PC-9 (cell line): ENCODE measurements at places on chromosomes 13 and 19.

GRCh38 chr13:27493981-27494380 lies 43.6 kb upstream of the MTIF3 start:
- no peak for DNase-seq
- H3K4me1 ChIP-seq = no peaks in the 10 kb centered on the region
- no peak overlapping the region for H3K27ac ChIP-seq
- no peaks in the 10 kb centered on the region for H3K36me3 ChIP-seq

- H3K36me3 ChIP-seq = no peaks in the 10 kb centered on the region
- DNase-seq = no peak
- peaks cover 12% of the 10 kb centered on the region for H3K4me1 ChIP-seq
Measured at GRCh38 chr13:20567881-20568528, 1.0 kb downstream of the IFT88 start.

GRCh38 chr13:112066624-112067004 lies 335 bp upstream of the SOX1 start:
- H3K27me3 ChIP-seq = peaks cover 43% of the 10 kb centered on the region
- no peak overlapping the region for H3K27ac ChIP-seq
- DNase-seq = no peak
- H3K36me3 ChIP-seq = no peaks in the 10 kb centered on the region
- H3K4me1 ChIP-seq = no peaks in the 10 kb centered on the region
- H3K4me3 ChIP-seq = no peak overlapping the region

DNA sequence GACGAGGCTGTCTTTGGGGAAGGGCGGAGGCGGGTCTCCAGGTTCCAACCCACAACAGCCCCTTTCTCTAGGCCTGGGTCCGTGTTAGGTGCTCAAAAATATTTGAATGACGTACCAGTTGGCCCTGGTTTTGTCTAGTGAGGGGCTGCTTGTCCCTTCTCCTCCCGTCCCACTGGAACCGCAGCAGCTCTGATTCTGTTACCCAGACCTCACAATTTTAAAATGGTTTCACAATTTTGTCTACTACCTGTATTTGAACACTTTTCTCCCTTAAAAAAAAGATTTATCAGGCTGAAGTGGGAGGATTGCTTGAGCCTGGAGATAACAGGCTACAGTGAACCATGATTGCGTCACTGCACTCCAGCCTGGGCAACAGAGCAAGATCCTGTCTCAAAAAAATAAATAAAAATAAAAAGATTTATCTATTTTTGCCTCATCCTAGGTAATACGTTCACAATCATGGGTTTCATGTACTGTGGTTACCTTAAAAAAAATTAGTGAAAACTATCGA lies 1.3 kb upstream of the IRF2BP1 start:
- H3K36me3 ChIP-seq = no peaks in the 10 kb centered on the region
- H3K4me3 ChIP-seq = peak overlapping the region; percentile 75
- no peaks in the 10 kb centered on the region for H3K27me3 ChIP-seq
- DNase-seq = no peak

GRCh38 chr13:86581706-86582105 lies 782.5 kb upstream of the SLITRK6 start:
- no peak overlapping the region for H3K27ac ChIP-seq
- H3K36me3 ChIP-seq = no peaks in the 10 kb centered on the region
- H3K27me3 ChIP-seq = no peaks in the 10 kb centered on the region
- DNase-seq = no peak
- no peaks in the 10 kb centered on the region for H3K4me1 ChIP-seq
- H3K4me3 ChIP-seq = no peak overlapping the region

- H3K27me3 ChIP-seq = peaks cover 76% of the 10 kb centered on the region
- no peaks in the 10 kb centered on the region for H3K4me1 ChIP-seq
- H3K27ac ChIP-seq = no peak overlapping the region
- H3K4me3 ChIP-seq = no peak overlapping the region
- no peak for DNase-seq
Measured at GRCh38 chr19:29546583-29547190, 20.9 kb downstream of the VSTM2B start.

DNA sequence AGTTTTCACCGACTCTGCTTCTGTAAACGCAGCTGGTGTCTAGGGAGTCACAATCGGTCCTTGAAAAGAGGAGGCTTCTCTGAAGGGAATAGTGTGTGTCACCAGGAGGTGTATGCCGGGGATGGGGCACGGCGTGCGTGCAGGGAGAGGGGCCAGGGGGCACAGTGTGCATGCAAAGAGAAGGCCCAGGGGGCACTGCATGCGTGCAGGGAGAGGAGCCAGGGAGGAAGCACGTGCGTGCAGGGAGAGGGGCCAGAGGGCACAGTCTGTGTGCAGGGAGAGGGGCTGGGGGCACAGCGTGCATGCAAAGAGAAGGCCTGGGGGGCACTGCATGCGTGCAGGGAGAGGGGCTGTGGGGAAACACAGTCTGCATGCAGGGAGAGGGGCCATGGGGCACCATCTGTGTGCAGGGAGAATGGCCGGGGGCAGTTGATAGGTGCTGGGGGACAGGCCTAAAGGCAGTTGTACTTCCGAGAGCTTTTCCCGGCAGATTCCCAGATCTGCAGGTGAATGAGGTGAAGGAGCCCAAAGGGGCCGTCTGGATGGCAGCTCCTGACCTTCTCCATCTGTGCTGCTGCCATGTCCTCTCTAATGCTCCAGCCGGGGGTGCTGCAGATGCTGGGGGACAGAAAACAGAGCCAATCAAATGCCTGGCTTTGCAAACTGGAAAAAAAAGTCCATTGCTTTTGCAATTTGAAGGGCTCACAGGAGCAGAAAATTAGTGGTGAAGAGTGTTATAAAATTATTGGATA lies 36.4 kb downstream of the ATP11A start:
- peak overlapping the region; percentile 48 for H3K4me3 ChIP-seq
- peaks cover 70% of the 10 kb centered on the region for H3K4me1 ChIP-seq
- no peak for DNase-seq
- H3K36me3 ChIP-seq = no peaks in the 10 kb centered on the region; the same call in 1 of the 2 replicates

- no peaks in the 10 kb centered on the region for H3K27me3 ChIP-seq
- no peak overlapping the region for H3K27ac ChIP-seq
- H3K36me3 ChIP-seq = no peaks in the 10 kb centered on the region
- no peak overlapping the region for H3K4me3 ChIP-seq
Measured at GRCh38 chr13:77397636-77398035, 70.7 kb upstream of the MYCBP2 start.

DNA sequence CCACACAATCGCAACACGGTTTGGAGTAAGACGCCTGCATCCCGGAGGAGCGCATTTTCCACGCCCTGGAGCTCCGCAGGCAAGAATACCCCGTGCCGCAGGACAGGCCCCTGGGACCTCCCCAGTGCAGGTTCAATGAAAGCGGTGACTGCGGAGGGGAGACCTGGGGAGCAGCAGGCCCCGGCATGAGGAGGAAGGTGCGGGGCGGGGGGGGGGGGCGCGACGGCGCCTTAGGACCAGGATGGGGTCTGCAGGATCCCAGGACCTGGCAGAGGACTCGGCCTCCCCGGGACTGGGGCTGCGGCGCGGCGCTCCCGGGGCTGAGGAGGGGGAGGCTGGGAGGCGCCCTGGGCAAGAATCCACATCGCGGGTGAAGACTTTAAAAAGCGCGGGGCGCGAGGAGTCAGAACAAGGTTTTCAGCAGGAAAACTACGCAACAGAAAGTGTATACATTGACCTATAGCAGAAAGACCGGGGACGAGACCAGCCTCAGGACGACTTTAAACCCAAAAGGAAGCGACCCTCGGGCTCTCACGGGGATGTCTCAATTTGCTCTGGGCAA lies 432 bp downstream of the ZNF611 start:
- no peak for DNase-seq
- H3K27me3 ChIP-seq = no peaks in the 10 kb centered on the region
- peak overlapping the region; percentile 79 for H3K4me3 ChIP-seq
- H3K36me3 ChIP-seq = no peaks in the 10 kb centered on the region
- peak overlapping the region; percentile 55 for H3K27ac ChIP-seq

DNA sequence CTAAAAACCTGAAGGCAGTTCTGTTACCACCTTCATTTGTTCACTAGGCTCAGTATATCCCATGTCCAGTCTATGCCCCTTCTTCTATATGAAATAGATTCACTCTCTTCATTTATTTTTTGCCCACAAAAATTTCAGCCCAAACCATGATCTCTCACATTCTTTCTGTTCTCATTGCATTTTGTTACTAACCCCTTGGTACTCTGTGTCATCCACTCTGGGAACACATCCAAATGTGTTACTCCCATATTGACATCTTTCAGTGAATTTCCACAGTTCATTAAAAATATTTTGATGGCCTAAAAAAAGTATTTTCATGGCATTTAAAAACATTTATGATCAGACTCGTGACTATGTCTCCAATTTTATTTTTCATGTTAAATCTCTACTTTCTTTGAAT lies 378.9 kb downstream of the SLITRK1 start:
- DNase-seq = no peak
- no peaks in the 10 kb centered on the region for H3K4me1 ChIP-seq
- no peak overlapping the region for H3K4me3 ChIP-seq
- H3K27me3 ChIP-seq = no peaks in the 10 kb centered on the region

DNA sequence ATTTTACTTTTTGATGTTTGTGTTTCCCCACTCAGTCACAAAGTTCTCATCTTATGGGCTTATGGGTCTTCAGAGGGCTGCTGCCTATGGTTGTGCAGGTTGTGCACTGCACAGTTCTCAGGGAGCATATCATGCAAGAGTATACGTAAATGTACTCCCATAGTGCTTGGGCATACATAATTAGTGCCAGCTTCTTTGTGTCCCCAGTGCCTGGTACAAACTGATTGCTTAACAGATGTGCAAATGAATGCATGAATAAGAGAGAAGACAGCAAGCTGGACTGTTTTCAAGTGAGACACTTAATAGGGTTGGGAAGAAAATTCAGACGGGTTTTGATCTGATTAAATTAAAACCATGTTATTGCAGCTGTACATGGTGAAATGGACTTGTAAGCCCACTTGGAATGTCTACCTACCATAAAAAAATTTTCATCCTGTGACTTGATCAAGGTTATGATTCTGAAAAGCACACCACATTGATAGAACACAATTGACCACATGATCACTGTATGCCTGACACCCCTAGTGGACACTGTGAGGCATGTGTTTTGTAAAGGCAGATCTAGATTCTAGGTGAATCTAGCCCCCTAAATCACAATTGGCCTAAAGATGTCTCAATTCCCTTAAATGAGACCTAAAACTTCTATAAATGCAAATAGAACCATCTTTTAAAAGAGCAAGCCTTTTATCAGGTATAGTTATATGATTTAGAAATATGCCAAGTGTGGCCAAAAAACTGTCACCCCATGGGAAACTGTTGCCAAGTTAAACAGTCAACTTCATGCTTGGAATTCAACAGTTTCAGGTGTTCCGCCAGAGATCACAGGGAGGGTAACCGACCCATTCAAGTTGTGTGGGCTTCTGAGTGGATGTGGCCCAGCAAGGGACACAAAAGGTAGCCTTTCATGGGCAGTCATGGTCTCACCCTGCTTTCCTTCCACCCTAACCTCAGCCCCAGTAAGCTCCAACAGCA lies 27.9 kb downstream of the FAM124A start:
- H3K27me3 ChIP-seq = peaks cover 52% of the 10 kb centered on the region
- DNase-seq = no peak
- H3K36me3 ChIP-seq = no peaks in the 10 kb centered on the region
- no peak overlapping the region for H3K4me3 ChIP-seq

DNA sequence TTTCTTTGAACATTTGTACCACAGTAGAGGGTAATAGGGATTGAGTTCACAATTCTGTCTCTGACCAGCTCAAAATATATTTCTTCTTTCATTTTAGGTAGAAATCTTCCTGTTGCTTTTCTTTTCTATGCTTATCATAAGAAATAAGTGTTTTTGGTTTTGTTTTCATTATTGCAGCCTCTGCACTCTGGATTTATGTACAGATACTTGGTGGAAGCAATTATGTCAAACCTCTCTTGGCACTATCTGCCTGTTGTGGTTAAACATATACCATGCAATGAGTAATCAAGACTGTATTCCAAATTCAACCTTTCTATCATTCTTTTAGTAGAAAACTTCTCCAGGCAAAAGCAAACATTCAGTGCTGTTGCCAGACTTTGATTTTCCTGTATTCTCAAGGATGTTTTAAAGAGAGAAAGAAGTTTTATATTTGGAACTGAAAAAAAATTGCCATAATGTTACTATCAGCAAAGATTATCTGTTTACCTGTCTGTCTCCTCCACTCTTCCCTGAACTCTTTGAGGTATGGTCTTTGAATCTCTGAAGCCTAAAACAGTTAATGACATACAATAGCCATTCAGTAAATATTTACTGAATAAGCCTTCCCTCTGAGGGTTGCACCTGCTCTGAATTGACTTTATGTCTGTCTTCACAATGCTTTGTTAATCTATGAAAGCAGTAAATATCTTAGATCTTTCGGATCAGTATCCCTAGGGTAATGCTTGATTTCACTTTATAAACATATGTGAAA lies 612.5 kb upstream of the PRR20A start:
- no peaks in the 10 kb centered on the region for H3K4me1 ChIP-seq
- DNase-seq = no peak
- no peaks in the 10 kb centered on the region for H3K27me3 ChIP-seq

- H3K27ac ChIP-seq = no peak overlapping the region
- H3K27me3 ChIP-seq = no peaks in the 10 kb centered on the region
- no peaks in the 10 kb centered on the region for H3K36me3 ChIP-seq
- H3K4me3 ChIP-seq = no peak overlapping the region
Measured at GRCh38 chr13:42626176-42626860, 52.4 kb downstream of the TNFSF11 start.

DNA sequence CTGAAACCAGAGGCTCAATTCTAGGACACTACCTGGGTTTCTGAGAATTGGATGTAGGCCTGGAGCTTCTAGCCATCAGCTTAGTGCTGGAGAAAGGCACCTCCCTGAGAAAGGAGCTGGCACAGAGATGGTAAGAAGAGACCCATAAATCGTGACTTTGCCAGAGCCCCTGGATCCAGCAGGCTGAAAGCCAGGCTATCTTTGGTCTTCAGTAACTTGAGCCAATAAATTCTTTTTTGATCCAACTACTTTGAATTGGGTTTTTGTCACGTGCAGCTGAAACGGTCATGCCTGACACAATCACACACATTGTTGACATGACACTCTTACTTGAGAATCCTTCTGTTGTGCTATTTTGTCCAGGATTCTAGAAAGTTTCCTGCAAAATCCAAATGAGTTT lies 103.4 kb downstream of the LHFPL6 start:
- H3K36me3 ChIP-seq = no peaks in the 10 kb centered on the region
- H3K27ac ChIP-seq = no peak overlapping the region
- H3K4me3 ChIP-seq = no peak overlapping the region

DNA sequence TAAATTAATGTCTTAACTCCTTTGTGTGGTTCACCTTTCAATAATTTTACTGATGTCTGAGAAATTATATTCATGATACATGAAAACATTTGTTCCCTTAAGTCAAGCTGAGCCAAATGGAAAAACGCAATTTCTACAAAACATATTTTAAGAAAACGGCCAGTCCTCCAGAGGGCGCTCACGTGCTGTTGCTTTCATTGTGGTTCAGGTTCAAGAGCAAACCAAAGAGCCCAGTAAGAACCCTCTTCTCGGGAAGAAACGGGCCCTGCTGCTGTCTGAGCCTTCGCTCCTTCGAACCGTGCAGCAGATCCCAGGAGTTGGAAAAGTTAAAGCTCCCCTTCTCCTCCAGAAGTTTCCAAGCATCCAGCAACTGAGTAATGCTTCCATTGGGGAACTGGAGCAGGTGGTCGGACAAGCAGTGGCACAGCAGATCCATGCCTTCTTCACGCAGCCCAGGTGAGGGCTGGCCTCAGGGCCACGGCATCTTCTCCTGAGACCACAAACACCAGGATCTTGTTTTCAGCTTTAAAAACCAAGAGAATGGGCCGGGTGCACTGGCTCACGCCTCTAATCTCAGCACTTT lies 4.3 kb downstream of the FAAP24 start:
- H3K36me3 ChIP-seq = no peaks in the 10 kb centered on the region; the same call in none of the 2 replicates
- DNase-seq = peak; percentile 61
- H3K27me3 ChIP-seq = no peaks in the 10 kb centered on the region
- H3K4me3 ChIP-seq = no peak overlapping the region
- no peak overlapping the region for H3K27ac ChIP-seq
- no peaks in the 10 kb centered on the region for H3K4me1 ChIP-seq

GRCh38 chr19:45423033-45423588 lies 606 bp downstream of the ERCC1 start:
- H3K27me3 ChIP-seq = no peaks in the 10 kb centered on the region
- H3K36me3 ChIP-seq = peaks cover 8% of the 10 kb centered on the region; the same call in 1 of the 2 replicates
- no peak for DNase-seq
- H3K27ac ChIP-seq = peak overlapping the region; percentile 99
